ENCODE measurements at places on chromosomes 2 and 18.

GRCh38 chr2:7692657-7693161 lies 775.5 kb downstream of the RNF144A start:
- no peak for DNase-seq

DNA sequence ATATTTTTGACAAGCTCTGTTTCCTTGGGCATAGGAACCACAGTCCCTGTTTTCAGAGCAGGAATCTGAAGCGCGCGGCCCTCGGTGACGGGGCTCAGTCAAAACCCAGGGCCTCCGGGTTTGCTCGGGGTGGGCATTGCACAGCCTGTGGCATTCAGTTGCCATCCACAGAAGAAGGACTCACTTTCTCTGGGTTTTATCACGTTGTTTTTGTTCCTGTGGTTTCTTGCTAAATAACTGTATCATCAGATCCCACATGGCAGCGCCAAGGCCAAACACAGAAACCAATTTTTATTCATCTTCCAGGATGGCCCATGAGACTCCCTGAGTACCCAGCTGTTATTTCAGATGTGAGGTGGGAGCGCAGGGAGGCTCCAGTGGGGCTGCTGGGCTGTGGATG lies 35.6 kb downstream of the SGPP2 start:
- no peak for DNase-seq

DNA sequence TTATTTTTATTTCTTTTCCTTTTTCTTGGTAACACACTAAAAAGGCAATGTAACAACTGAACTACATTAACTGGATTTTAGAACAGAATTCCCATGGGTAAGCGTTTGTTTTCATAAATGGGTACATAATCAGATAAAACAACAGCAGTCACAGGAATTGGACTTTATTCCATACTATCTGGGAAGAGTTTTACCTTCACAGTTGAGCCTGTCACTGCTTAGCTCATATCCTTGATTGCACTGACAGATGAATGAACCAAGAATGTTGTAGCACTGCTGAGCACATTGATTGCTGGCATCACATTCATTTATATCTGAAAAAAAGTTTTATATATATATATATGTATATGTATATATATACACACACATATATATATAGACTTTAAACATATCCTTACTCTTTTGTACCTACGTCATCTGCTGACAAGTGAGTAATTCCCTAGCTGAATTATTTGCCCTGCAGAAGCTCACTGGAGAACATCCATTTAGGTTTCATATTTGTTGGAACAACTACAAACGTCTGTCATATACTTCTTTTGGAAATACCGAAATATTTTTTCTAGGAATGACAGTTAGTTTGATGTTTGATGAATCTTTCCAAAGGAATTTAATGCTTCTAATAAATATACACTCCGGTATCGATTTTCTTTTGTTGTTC lies 47.0 kb downstream of the EFEMP1 start:
- no peak for DNase-seq

- DNase-seq = no peak
These were observed 15.5 kb upstream of the ECEL1 start for GRCh38 chr2:232502911-232503808.

GRCh38 chr2:105037572-105038382 lies at the start of gene MRPS9:
MRPS9 (plus strand) TSS chr2:105038069; CDS start chr2:105038093, 24 bp downstream.
- peak; percentile 89 for DNase-seq

GRCh38 chr2:112050316-112050715 lies 4.8 kb upstream of the TMEM87B start:
- no peak for DNase-seq

- no peak for DNase-seq
These were observed 898.7 kb downstream of the BCL11A start for GRCh38 chr2:59654710-59655109.

DNA sequence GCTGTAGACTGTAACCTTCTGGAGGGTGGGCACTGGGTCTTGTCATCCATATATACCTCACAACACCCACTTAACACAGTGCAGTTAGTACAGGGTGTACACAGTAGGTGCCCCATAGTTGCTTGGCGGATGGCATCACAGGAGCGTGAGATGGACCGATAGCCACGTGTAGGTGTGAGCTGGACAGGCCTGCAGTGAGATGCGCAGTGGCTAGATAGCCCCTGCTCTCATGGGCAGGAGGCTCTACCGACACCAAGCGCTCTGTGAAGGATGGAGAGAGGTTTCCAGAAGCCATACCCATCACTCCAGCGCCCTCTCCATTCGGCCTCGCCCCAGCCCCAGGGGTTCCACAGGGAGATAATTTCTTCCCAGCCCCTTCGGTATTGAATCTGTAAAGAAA lies 49.5 kb downstream of the CAPN13 start:
- DNase-seq = no peak

DNA sequence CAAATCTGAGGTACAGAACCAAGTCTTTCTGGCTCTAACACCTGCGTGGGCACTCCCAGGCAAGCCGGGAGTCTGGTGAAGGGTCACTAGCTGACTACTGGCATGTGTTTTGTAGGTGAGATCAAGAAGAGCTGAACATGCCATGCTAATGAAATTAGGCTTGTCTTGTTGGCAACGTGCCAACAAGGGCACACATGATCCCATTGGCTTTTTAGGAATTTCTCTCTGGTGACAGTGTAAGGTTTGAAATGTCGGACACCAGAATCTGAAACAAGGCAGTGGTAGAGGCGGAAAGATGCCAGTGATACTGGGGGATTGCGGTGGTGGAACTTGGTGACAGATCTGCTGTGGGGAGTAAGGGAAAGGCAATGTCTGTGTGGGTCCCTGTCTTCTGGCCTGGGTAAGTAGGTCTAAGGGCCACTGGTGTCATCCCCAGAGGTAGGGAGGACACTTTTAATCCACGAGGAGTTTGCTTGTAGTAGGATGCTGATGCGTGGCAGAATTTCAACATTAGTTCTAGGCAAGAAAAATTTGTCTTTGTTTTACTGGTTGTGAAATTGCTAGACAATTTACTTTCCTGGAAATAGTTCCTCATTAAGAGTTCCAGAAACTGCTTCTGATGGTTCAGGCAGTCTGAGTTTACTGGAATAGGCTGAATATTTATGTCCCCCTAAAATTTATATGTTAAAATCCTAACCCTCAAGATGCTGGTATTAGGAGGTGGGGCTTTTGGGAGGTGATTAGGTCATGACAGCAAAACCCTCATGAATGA lies 52.6 kb upstream of the ACMSD start:
- DNase-seq = no peak

DNA sequence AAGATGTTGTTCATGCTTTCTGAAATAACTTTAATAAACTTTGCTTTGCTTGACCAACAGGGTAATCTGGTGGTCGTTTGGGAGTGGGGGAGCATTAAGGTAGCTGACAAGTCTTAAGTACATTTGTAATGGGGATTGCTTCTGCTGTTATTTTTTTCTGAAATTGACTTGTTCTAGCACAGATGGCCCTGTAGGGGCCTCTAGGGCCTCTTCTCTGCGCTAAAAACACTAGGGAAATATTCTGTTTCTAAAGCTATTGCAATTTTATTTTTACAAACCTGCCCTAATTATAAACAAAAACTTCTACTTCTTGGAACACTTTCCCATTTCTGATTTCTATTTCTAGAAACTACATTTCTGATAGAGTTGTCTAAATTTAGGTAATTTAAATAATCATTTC lies 191.3 kb upstream of the KCNJ3 start:
- no peak for DNase-seq

- DNase-seq = no peak
These were observed 470.1 kb downstream of the DLGAP1 start for GRCh38 chr18:3985020-3985419.

DNA sequence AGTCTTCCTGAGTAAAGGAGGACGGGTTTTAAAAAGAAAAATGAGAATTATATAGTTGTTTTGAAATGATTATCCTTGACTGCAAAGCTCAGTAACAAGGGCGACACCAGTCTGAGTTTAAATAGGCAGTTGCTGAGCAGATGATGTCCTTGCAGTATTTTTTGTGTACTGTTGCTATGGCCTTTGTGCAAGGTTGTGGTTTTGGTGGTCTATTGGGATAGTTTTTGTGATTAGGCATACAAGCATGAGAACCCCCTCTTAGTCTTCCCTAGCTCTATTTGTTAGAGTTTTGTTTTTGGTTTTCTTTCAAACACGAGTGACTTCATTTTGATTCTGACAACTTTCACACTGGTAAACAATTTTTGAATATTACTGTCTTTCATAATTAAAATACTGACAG lies 64.1 kb downstream of the TAF4B start:
- DNase-seq = no peak

- no peak for DNase-seq
These were observed 799.9 kb downstream of the DCC start for GRCh38 chr18:53139746-53140500.

- DNase-seq = no peak
These were observed 4.3 kb downstream of the MGAT5 start for GRCh38 chr2:134257965-134258683.
